ENCODE measurements at places on chromosomes 7 and 10. TPM values are rescaled to one million over a fixed set of nuclear protein-coding genes. Genes with fewer than 3 reads are reported as not detected.

DNA sequence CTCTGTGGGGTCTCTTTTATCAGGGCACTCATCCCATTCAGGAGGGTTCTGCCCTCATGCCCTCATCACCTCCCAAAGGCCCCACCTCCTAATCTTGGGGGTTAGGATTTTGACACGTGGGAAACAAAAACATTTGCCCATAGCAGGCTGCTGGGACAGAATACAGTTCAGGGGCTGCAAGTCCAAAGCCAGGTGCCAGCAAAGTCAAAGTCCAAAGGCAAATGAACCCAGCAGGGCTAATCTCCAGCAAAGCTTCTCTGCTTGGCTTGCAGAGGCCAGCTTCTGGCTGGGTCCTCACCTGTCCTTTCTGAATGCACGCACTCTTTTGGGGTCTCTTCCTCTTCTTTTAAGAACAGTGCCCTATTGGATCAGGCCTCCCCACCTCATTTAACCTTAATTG, 359.9 kb downstream of the DPP6 start:
- no peak for DNase-seq
- no peak overlapping the region for H3K4me3 ChIP-seq
- no peak overlapping the region for H3K27ac ChIP-seq
- no peaks in the 10 kb centered on the region for H3K27me3 ChIP-seq
- no peaks in the 10 kb centered on the region for H3K4me1 ChIP-seq

DNA sequence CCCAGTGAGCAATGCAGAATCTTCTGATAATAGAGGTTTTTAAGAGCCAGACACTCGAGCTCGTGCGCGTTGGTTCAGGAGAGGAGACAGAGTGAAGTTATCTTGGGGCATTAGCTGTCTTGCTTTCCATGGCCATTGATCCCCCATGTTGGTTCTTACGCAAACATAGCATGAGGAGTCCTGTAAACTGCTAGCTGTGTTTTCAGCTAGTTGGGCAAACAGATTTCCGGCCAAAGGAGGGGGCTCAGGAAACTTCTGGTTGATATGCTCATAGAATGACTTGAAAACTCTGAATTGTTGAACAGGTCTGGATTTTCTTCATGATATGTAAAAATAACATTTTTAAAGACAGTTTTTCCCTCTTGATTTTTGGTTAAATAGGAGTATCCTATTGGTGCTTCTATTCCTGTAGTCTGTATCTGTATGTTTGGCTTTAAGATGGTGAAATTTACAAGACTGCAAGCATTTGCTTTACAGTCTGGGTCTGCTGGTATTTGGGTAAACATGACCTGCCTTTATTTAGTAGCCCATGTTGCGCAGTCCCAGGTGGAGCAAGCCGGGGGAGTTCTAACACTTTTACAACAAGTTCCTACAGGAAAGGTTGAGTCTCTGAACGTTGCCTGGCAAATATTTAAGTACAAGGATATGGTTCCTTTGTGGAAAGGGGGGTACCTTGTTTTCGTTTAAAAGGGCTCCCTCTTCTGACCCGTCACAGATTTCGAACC, 218.4 kb upstream of the KCND2 start:
- no peaks in the 10 kb centered on the region for H3K36me3 ChIP-seq
- H3K27ac ChIP-seq, result peak overlapping the region; percentile 71
- peaks cover 11% of the 10 kb centered on the region for H3K4me1 ChIP-seq
- H3K27me3 ChIP-seq, result no peaks in the 10 kb centered on the region
- peak; percentile 11 for DNase-seq
- no peak overlapping the region for H3K4me3 ChIP-seq

GRCh38 chr10:92108120-92108519, 182.8 kb downstream of the CPEB3 start:
- H3K27me3 ChIP-seq, result no peaks in the 10 kb centered on the region
- no peak overlapping the region for H3K27ac ChIP-seq
- no peak overlapping the region for H3K4me3 ChIP-seq
- DNase-seq, result no peak

The TAS2R3 gene
- 1.3 TPM for total RNA-seq

GRCh38 chr7:149830997-149831740, 7.0 kb upstream of the ZNF862 start:
- no peaks in the 10 kb centered on the region for H3K27me3 ChIP-seq
- H3K4me1 ChIP-seq, result no peaks in the 10 kb centered on the region
- no peak for DNase-seq
- H3K4me3 ChIP-seq, result no peak overlapping the region

DNA sequence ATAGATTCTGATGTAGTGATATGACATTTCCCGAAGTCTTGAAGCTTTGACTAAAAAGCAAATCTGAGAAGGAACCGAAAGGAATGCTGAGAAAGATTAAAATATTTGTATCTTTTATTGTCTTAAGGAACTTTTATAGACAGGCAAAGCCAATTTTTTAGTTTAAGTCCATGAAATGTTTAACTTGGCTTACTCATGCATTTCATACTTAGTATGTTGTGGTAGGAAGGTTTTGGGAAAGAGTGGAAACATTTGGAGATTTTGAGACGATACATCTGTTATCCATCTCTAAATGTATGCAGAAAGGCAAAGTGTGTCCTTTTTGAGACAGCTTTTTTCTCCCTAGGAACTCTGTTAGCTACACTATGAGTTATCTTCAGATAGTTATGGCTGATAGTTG, 10.1 kb downstream of the TBC1D12 start:
- H3K27ac ChIP-seq, result no peak overlapping the region
- H3K4me1 ChIP-seq, result no peaks in the 10 kb centered on the region
- H3K36me3 ChIP-seq, result no peaks in the 10 kb centered on the region
- DNase-seq, result peak; percentile 76

The ABLIM1 gene
- total RNA-seq, result 4.9 TPM

The GHRHR gene
- total RNA-seq, result not detected

- H3K27me3 ChIP-seq, result no peaks in the 10 kb centered on the region
- no peak for DNase-seq
- no peaks in the 10 kb centered on the region for H3K36me3 ChIP-seq
- H3K4me1 ChIP-seq, result peaks cover 4% of the 10 kb centered on the region
Measured at GRCh38 chr10:126262233-126262838, 125.9 kb downstream of the ADAM12 start.

DNA sequence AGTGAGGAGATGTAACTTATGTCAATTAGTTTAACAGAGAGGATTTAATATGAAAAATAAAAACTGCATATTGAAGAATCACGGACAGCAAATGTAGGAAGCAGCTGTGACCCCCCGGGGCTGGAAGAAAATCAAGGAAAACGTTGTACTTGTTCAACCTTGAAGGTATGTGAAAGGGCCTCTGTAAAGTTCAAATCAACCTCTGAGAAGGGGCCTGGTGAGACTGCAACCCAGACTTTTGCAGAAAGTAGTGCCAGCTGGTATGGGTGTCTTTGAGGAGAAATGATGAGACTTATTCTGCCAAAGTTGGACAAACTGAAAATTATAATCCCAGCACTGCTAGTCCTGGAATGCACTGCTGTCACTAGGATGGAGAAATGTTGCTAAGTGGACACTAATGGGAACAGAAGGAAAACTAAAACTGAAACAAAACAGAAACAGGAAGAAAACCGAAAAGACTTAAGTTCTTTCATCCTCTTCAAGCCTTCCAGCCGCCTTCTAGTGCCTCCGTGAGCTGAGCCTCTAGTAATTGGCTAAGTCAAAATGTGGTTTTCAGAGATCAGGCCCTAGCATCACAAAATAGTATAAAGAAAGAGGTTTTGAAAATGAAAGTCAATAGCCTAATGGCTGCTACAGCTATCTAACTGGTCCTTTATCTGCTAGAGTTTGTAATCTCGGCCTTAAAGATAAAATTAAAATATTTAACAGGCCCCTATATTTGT, 253.7 kb upstream of the SORCS1 start:
- H3K36me3 ChIP-seq, result no peaks in the 10 kb centered on the region
- no peaks in the 10 kb centered on the region for H3K4me1 ChIP-seq
- H3K4me3 ChIP-seq, result no peak overlapping the region
- no peak overlapping the region for H3K27ac ChIP-seq
- H3K27me3 ChIP-seq, result no peaks in the 10 kb centered on the region
- no peak for DNase-seq

The PSMC2 gene
- total RNA-seq, result 175 TPM

GRCh38 chr10:103847909-103848468, 7.4 kb downstream of the SH3PXD2A start:
- no peak for DNase-seq
- no peaks in the 10 kb centered on the region for H3K36me3 ChIP-seq
- no peak overlapping the region for H3K27ac ChIP-seq

The OGDHL gene
- under 0.01 TPM for total RNA-seq

- no peaks in the 10 kb centered on the region for H3K27me3 ChIP-seq
- no peak overlapping the region for H3K27ac ChIP-seq
- no peaks in the 10 kb centered on the region for H3K36me3 ChIP-seq
- H3K4me3 ChIP-seq, result no peak overlapping the region
- DNase-seq, result no peak
Measured at GRCh38 chr10:58836991-58837575, 324.4 kb downstream of the BICC1 start.

The GJC3 gene
- total RNA-seq, result not detected

The AGR2 gene
- total RNA-seq, result not detected

DNA sequence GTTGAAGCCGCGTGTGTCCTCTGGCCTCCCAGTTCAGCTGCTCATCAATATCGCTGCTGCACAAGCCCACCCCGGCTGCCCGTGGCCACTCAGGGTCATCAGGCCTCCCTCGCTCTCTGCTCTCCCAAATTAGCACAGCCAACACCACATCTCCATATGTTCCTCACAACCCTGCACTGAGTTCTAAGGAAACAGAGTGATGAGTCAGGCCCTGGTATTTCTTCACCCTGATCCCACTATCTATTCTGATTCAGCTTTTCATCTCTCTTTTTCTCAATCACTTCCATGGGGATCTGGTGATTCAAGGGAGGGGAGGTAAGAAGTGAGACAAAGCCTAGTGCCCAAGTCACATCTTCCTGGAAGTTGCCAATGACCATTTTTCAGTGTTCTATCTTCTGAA, 23.8 kb downstream of the CYTH3 start:
- peak overlapping the region; percentile 42 for H3K27ac ChIP-seq
- peaks cover 22% of the 10 kb centered on the region for H3K4me1 ChIP-seq
- H3K36me3 ChIP-seq, result no peaks in the 10 kb centered on the region
- no peak overlapping the region for H3K4me3 ChIP-seq
- H3K27me3 ChIP-seq, result no peaks in the 10 kb centered on the region
- peak; percentile 86 for DNase-seq

The AQP1 gene
- 44.6 TPM for total RNA-seq

DNA sequence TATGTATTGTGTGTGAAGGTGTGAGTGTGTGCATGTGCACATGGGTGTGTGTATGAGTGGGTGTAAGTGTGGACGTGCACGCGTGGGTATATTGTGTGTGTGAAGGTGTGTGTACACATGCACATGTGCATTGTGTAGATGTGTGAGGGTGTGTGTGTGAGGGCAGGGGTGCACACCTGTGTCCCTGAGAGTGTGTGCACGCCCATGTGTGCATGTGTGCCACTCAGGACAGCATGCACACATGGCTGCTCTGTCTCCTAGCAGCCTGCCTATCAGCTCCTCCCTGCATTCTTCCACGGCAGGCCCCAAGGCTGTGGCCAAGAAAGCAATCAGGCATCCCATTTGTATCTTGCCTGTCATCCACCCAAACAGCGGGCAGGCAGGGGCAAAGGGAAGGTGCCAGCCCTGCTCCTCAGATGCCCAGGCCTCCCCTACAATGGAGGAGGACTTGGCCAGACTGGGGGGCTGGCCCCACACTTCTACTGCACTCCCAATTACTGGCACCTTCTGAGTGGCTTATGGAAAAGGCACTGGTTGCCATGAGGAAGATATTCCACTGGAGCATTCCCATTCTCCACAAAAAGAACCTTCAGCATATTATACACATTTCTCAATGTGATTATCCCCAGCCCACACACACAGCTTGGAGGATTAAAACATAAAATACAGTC, 380.4 kb upstream of the ZMIZ1 start:
- no peak overlapping the region for H3K27ac ChIP-seq
- H3K4me1 ChIP-seq, result no peaks in the 10 kb centered on the region
- H3K36me3 ChIP-seq, result no peaks in the 10 kb centered on the region
- H3K4me3 ChIP-seq, result no peak overlapping the region
- H3K27me3 ChIP-seq, result no peaks in the 10 kb centered on the region
- no peak for DNase-seq

The TSPAN33 gene
- 0.17 TPM for total RNA-seq

DNA sequence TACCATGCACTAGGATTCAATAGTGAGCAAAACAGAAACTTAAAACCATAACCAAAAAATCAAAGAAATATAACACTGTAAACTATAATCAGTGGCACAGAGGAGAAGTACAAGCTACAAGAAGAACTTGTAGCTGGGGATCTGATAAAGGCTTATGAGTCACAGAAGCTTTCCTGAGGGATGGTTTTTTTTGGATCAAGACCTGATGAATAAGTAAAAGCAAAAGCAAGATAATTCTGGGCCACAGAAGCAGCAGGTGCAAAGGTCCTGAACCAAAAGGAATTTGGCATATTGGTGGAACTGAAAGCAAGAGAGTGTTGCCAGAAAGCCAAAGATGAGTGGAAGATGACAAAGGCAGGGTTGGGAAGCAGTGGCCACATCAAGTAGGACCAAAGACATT, 37.4 kb upstream of the BET1 start:
- H3K27ac ChIP-seq, result no peak overlapping the region
- DNase-seq, result peak; percentile 95
- H3K4me1 ChIP-seq, result peaks cover 6% of the 10 kb centered on the region
- H3K36me3 ChIP-seq, result no peaks in the 10 kb centered on the region
- no peaks in the 10 kb centered on the region for H3K27me3 ChIP-seq
- no peak overlapping the region for H3K4me3 ChIP-seq

DNA sequence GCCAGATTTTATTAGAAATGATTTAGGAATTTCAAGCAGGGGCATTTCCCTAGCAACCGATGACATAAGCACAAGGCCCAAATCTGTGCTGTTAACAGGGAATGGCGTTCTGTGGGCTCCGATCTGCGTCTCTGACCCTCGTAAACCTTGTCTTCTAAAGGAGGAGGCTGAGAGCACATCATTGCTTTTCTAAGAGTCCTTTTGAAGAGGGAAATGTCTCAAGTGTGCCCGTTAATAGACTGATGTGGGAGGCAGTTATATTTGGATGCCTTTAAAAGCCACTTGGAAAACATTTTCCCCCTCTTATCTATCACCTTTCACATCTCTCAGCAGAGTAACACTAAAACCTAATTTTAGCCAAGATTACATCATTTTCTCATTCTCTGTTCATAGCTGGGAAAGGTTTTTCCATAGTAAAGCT, 424.1 kb upstream of the GALNT17 start:
- H3K27me3 ChIP-seq, result no peaks in the 10 kb centered on the region
- no peak overlapping the region for H3K4me3 ChIP-seq
- peaks cover 7% of the 10 kb centered on the region for H3K4me1 ChIP-seq
- H3K27ac ChIP-seq, result no peak overlapping the region
- H3K36me3 ChIP-seq, result no peaks in the 10 kb centered on the region

- H3K4me1 ChIP-seq, result no peaks in the 10 kb centered on the region
- H3K36me3 ChIP-seq, result no peaks in the 10 kb centered on the region
- H3K27ac ChIP-seq, result peak overlapping the region; percentile 64
- H3K4me3 ChIP-seq, result no peak overlapping the region
- peak; percentile 1 for DNase-seq
Measured at GRCh38 chr7:68980011-68980410, 618.3 kb upstream of the AUTS2 start.

The H2BK1 gene
- not detected for total RNA-seq

DNA sequence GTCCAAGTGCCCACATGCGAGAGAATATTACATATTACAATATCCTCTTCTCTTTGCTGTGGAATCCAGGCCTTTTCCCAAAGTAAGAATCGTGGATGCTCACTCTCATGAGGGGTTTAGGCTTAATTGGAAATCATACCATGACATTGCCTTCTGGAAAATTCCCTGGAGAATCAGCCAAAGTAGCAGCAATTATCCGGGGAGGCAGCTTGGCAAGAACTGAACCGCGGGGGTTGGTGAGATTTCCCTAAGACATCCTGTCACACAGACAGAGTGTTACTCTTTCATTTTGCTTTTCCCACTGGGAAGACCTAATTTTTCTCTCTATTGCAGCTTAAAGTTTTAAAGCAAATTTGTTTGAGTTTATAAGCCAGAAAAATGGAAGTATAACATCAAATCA, 463.6 kb upstream of the DPP6 start:
- H3K4me1 ChIP-seq, result no peaks in the 10 kb centered on the region
- H3K4me3 ChIP-seq, result no peak overlapping the region
- no peaks in the 10 kb centered on the region for H3K27me3 ChIP-seq
- no peaks in the 10 kb centered on the region for H3K36me3 ChIP-seq

All from fibroblast of lung (primary cell).